NCI-H460 (cell line): ENCODE measurements at places on chromosomes 3 and 15. TPM values are rescaled to one million over a fixed set of nuclear protein-coding genes. Genes with fewer than 3 reads are reported as not detected.

DNA sequence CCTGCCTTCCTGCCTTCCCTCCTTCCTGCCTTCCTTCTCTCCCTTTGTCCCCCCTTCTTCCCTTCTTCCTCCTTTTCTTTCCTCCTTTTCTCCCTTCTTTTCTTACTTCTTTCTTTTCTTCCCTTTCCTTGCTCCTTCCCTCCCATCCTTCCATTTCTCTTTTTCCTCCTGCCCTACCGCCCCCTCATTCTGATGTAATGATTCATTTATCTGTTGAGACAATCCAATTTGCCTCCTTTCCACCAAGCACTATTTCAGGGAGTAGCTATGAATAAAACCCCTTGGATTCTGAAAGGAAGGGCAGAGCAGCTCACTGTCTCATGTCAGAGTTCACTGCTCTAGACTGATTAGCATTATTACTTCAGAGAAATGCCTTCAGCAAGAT is 462.6 kb downstream of the PDCD6IP start:
- no peak for DNase-seq

- DNase-seq: no peak
These were observed 36.5 kb upstream of the DENND4A start for GRCh38 chr15:65828585-65828984.

DNA sequence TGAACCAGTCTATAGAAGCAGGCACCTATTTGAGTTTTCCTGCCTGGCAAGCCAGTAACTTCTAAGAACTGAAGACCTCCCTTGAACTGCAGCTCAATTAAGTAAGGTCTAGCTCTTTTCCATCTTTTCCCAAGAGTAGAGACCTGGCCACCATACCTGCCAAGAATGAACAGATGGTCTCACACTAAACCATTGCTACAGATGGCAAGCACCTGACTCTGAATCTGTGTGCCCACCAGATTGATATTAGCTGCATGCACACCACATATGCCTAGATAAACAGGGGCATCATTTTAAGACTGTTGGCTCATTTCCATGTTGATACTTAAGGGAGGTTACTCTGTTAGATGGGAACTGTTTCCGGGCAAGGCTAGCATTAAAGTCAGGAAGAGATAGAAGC is 34.8 kb upstream of the GSK3B start:
- DNase-seq: no peak

- DNase-seq: peak; percentile 24
These were observed 36.8 kb upstream of the TSPAN3 start for GRCh38 chr15:77107531-77108355.

DNA sequence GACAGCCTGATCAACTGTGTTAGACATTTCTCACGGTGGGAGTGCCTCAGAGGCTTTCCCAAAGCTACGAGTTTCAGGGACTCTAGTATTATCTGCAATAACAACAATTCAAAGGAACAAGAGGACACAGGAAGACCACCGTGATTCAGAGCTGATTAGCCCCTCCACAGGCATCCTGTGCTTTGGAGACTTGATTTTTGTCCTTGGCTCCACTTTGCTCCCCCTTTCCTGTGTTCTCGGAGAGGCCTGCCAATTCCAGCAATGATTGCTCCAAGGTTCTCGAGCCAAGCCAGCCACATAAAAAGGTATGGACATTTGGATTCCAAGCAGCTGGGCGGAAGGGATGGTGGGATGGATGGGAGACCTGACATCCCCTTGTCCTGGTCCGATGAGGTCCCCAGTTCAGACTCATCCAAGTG is 14.3 kb downstream of the EHD4 start:
- DNase-seq: no peak

GRCh38 chr3:73449774-73450173 is 175.0 kb downstream of the PDZRN3 start:
- DNase-seq: no peak

- no peak for DNase-seq
These were observed 148.0 kb downstream of the TP63 start for GRCh38 chr3:189779166-189779565.

GRCh38 chr3:82050382-82050781 is 288.9 kb upstream of the GBE1 start:
- no peak for DNase-seq

GRCh38 chr3:152909180-152909883 is 74.4 kb downstream of the P2RY1 start:
- DNase-seq: peak; percentile 50

CYP1A1 gene
- not detected in 2 replicates for total RNA-seq

DISP2 gene
- 0.12 and 1.0 TPM in 2 replicates for total RNA-seq

OR5K2 gene
- total RNA-seq: not detected in 2 replicates

ZNF620 gene
- 2.2 and 5.1 TPM in 2 replicates for total RNA-seq

TGM4 gene
- total RNA-seq: not detected in 2 replicates

PLCL2 gene
- total RNA-seq: 3.5 and 3.8 TPM in 2 replicates
